ENCODE measurements at places on chromosomes 1 and 21. TPM values are rescaled to one million over a fixed set of nuclear protein-coding genes. Genes with fewer than 3 reads are reported as not detected.

DNA sequence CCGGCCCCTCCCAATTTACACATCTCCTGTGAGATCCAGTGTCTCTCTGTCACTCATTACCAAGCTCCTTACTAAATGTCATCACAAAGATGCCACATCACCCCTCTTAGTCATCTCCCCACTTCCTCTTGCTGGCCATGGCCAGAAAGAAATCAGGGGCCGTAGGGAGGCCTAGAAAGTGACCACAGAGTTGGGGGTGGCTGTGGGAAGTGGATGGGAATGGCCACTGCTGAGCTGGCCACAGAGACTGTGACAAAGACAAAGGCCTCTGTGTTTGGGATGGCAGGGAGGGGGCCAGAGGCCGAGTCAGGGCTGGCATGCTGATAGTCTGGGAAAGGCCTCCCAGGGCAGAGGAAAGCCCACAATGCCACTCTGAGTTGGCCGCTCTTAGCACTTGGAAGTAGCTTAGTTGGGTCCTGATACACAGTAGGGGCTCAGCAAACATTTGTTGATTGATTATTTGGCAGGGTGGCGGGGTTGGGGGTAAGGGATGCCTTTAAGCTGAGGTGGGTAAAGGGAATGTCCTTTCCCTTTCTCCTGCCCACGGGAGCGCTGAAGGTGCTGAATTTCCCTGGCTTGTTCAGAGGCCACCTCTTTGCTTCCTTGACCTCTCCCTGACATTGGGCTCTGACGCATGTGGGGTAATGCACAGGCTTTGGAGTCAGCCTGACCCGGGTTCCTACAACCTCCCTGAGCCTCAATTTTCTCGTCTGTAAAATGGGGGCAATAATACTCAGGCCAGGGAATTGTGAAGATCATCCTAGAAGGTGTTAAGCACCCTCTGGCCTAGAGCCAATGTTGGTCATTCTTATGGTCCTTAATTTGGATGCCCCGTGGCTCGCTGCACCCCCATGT is 13.2 kb downstream of the NAV1 start:
- no peak for DNase-seq

DNA sequence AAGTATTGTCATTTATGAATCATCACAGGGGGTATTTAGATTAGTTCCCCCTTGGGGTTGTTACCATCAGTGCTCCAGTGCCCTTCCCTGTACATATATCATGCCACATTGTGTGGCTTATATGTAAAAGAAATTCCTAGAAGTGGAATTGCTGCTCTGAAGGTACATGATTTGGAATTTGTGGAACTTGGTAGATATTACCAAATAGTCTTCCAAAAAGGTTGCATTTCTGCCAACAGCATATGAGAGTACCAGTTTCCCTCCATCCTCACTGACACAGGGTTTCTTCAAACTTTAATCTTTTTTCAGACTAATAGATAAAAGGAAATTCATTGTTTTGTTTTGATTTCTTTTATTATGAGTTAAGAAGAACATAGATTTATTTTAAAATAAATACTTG is 41.3 kb downstream of the AKNAD1 start:
- no peak for DNase-seq

GRCh38 chr1:172135076-172135672 is 285.3 kb upstream of the C1orf105 start:
- no peak for DNase-seq

GRCh38 chr1:64895500-64895899 is 70.8 kb downstream of the JAK1 start:
- no peak for DNase-seq

DNA sequence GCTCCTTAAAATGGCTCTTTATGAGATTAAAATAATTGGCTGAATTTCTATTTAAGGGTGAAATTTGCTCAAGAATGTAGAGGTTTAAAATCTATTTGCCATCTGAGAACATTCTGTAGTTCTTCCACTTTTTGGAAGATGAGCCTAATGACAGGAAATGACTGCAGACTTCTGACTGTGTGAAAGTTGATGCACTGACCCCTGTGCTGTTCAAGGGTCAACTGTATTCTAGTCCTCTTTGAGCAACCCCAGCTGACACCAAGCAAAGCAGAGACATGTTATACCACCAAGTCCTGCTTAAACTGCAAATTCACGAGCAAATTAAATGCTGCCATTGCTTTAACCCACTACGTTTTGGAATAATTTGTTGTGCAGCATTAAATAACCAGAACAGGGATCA is 26.6 kb downstream of the DDAH1 start:
- no peak for DNase-seq

DNA sequence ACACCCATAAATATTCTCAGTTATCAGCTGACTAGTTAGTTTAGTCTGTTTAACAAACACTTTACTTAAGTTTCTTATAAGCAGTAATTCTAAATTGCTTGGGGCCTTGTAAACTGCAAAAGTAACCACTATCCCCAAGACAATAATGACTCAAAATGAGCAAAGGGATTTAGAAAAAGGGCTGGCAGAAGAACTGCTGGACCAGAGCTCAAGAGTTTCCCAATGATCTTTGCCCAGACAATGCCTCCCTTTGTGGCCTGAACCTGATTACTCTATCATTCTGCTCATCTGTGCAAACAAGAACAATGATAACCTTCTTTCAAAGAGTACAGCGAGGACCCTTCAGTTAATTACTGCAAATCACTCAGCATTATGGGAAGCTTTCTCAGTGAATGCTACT is 123.5 kb downstream of the TIAM1 start:
- DNase-seq, result no peak

GRCh38 chr1:184685116-184685515 is 69.5 kb downstream of the EDEM3 start:
- no peak for DNase-seq

SLC5A3 gene
- 5.0 TPM for total RNA-seq

Measured in cardiac septum (tissue), 1 donor.